ENCODE measurements at places on chromosomes 11 and 22.
A peak's percentile ranks its signal among the peaks of the same experiment; 100 is the strongest.

- no peak for DNase-seq
These were observed 76.8 kb upstream of the RTL6 start for GRCh38 chr22:44574640-44575380.

GRCh38 chr11:77046060-77046501, 11.9 kb downstream of the B3GNT6 start:
- no peak for DNase-seq

- DNase-seq: no peak
These were observed 860 bp downstream of the PRMT3 start for GRCh38 chr11:20388096-20389055.

DNA sequence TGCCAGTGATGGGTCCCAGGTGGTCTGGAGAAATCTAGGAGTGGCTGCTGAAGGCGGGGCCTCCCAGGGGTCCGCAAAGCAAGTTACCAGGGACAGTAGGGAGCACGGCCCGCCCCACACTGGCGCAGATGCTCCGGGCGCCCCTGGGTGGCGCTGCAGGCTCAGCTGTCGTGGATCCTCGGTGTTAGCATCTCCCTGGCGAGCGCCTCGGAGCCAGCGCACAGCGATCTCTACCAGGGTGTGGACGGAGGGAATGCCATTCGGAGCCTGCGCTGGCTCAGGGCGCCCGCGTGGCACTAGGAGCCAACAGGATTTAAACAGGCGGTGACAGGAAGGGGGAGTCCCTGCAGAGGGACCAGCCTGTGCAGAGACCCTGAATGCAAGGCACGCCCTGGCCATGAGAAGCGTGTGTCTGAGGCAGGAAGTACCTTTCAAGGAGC, 20.2 kb downstream of the FADS3 start:
- peak; percentile 45 for DNase-seq

Measured in stimulated activated CD4-positive, alpha-beta T cell treated with anti-CD3 and anti-CD28 coated beads, Interleukin-12 subunit alpha, Interleukin-12 subunit beta, amount 100 ng/mL, for 24 hours (primary cell).